ENCODE measurements at places on chromosomes 1 and 21. TPM values are rescaled to one million over a fixed set of nuclear protein-coding genes. Genes with fewer than 3 reads are reported as not detected.

Gene PGBD2
- total RNA-seq, result 7.9 TPM

Gene WNT3A
- not detected for total RNA-seq

Gene CLDN17
- not detected for total RNA-seq

Gene CTNNBIP1
- 68.8 TPM for total RNA-seq

Gene IL24
- total RNA-seq, result not detected

Gene IGSF21
- 1.7 TPM for total RNA-seq

GRCh38 chr1:112527266-112528010 lies 18.7 kb downstream of the WNT2B start:
- no peak for DNase-seq
- H3K36me3 ChIP-seq, result no peaks in the 10 kb centered on the region
- H3K4me3 ChIP-seq, result no peak overlapping the region
- H3K4me1 ChIP-seq, result peaks cover 32% of the 10 kb centered on the region

- no peak overlapping the region for H3K27ac ChIP-seq
- no peaks in the 10 kb centered on the region for H3K36me3 ChIP-seq
- no peak for DNase-seq
These were observed 714.3 kb downstream of the MATN1 start for GRCh38 chr1:30008998-30009657.

GRCh38 chr1:15276691-15277446 lies 29.8 kb downstream of the FHAD1 start:
- H3K27ac ChIP-seq, result no peak overlapping the region
- H3K4me3 ChIP-seq, result no peak overlapping the region
- H3K4me1 ChIP-seq, result no peaks in the 10 kb centered on the region
- peaks cover 5% of the 10 kb centered on the region for H3K27me3 ChIP-seq
- DNase-seq, result no peak

- DNase-seq, result no peak
- peaks cover 4% of the 10 kb centered on the region for H3K36me3 ChIP-seq
- H3K27ac ChIP-seq, result no peak overlapping the region
- no peaks in the 10 kb centered on the region for H3K27me3 ChIP-seq
- peaks cover 7% of the 10 kb centered on the region for H3K4me1 ChIP-seq
- H3K4me3 ChIP-seq, result peak overlapping the region; percentile 96
These were observed 5.6 kb downstream of the PPP1R15B start for GRCh38 chr1:204405988-204406387.

DNA sequence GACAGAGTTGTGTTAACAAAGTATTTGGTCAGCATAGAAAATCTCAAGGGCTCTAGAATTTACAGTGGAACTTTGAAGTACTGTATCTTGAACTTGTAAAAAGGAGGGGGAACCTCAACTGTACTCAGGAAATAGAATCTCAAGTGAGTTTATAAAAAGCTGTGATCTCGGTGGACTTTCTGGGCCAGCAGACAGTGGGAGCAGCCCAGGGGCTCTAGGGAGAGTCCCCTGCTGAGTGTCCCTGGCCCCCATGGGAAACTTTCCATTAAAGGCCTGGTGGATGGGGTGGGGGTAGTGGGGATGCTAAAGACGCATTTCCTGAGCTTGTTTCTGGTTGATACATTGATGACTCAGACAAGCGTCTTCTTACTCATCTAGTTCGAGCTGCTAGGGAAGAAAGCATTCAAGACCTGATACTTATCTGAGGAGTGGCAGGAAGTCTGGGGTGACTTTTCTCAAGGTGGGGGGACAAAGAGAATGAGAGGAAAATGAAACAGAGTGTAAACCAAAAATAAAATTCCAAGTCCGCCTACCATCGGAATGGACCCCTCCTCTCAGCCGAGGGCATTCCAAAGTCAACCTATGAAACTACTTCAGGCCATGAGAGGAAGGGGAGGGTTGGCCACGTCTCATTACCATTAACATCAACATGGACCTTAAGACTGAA lies 65.5 kb downstream of the NID1 start:
- H3K36me3 ChIP-seq, result no peaks in the 10 kb centered on the region
- no peak overlapping the region for H3K4me3 ChIP-seq
- no peak for DNase-seq
- H3K4me1 ChIP-seq, result no peaks in the 10 kb centered on the region
- no peak overlapping the region for H3K27ac ChIP-seq

DNA sequence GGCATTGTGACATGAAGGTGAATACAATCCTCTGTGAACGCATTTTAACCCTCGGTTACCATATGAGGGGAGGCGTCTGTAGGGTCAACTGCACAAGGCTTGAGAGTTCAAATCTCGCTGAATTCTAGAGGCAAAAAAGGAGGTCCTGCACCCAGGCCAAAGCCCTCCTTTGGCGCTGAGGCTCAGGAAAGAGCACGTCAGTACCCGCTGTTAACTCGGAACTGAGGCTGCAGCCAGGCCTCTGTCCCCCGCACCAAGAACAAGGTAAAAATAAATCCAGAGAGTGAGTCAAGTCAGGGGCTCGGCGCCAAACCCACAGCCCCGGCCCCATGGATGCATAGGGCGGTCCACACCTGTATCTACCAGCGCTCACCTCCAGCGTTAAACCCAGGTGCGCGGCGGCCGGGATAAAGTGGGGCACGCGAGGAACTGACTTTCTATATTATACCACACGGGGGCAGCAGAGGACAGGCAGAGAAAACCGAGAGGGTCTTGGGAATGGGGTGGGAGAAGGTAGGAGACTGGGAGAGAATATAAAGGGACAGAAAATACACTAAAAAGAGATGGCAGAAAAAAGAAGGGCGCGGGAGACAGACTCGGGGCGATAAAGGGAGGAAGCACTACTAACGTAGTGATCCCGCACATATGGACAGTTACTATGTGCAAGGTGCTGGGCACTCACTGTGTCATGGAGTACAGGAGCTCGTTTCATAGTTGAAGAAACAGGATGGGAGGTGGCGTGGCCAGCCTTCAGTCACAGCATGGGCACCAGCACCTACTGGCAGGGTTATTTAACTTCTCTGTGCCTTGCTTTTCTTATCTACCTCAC lies 54.9 kb downstream of the DMRTA2 start:
- no peaks in the 10 kb centered on the region for H3K36me3 ChIP-seq
- H3K4me1 ChIP-seq, result peaks cover 6% of the 10 kb centered on the region
- no peak overlapping the region for H3K4me3 ChIP-seq
- no peak overlapping the region for H3K27ac ChIP-seq
- H3K27me3 ChIP-seq, result peaks cover 49% of the 10 kb centered on the region

GRCh38 chr1:218718206-218718605 lies 373.1 kb downstream of the TGFB2 start:
- no peak overlapping the region for H3K4me3 ChIP-seq
- H3K36me3 ChIP-seq, result no peaks in the 10 kb centered on the region
- H3K4me1 ChIP-seq, result no peaks in the 10 kb centered on the region

DNA sequence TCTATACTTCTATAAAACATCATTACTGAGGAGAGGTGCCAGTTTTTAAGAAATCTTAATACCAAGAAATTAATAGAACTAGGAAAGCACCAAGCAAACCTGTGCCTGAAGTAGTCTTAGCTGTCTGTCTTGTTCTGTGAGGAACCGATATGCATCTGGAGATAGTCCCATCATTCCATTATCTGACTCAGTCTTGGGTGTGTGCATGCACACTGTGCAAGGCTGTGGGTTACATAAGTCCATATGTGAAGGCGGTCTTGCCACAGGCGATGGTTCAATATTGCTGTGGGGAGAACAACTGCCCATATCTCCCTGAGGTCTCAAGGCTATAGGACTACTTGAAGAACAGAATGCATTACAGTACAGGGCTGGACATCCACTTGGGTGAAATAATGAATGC lies 33.8 kb downstream of the STIL start:
- no peaks in the 10 kb centered on the region for H3K27me3 ChIP-seq
- no peak overlapping the region for H3K27ac ChIP-seq
- H3K4me3 ChIP-seq, result no peak overlapping the region
- no peaks in the 10 kb centered on the region for H3K4me1 ChIP-seq
- DNase-seq, result no peak

GRCh38 chr1:7535934-7536878 lies 234.9 kb upstream of the VAMP3 start:
- peaks cover 28% of the 10 kb centered on the region for H3K4me1 ChIP-seq
- H3K36me3 ChIP-seq, result no peaks in the 10 kb centered on the region
- peak; percentile 29 for DNase-seq
- H3K27me3 ChIP-seq, result peaks cover 12% of the 10 kb centered on the region

DNA sequence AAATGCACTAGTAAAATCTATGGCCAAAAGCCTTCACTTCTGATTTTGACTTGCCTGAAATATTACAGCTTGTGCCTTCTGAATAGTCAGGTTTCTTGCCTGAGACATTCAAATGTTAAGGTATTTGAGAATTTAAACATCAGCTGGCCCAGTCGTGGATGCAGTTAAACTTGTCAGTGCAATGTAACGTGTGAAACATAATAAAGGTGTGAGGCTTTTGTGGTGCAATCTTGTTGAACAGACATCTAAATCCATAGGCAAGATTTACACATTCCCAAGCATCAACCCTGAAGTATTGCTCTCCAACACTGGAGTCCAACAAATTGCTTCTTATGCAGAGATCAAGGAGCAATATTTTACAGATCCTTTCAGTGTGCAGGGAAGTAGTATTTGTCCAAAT lies 4.4 kb downstream of the CCN1 start:
- DNase-seq, result no peak
- no peak overlapping the region for H3K4me3 ChIP-seq
- H3K4me1 ChIP-seq, result peaks cover 38% of the 10 kb centered on the region
- H3K27me3 ChIP-seq, result no peaks in the 10 kb centered on the region

GRCh38 chr1:113303267-113303666 lies 87.0 kb upstream of the MAGI3 start:
- H3K4me3 ChIP-seq, result no peak overlapping the region
- peak; percentile 19 for DNase-seq
- H3K36me3 ChIP-seq, result no peaks in the 10 kb centered on the region
- no peaks in the 10 kb centered on the region for H3K27me3 ChIP-seq

GRCh38 chr1:14037101-14037847 lies 337.3 kb downstream of the PRDM2 start:
- H3K27me3 ChIP-seq, result no peaks in the 10 kb centered on the region
- H3K4me1 ChIP-seq, result peaks cover 7% of the 10 kb centered on the region
- no peak overlapping the region for H3K4me3 ChIP-seq
- H3K27ac ChIP-seq, result no peak overlapping the region
- H3K36me3 ChIP-seq, result no peaks in the 10 kb centered on the region
- DNase-seq, result peak; percentile 9

- peak within 1 kb of the TSS; percentile 91 for H3K4me3 ChIP-seq
- peaks cover 3% of the 10 kb centered on the region for H3K36me3 ChIP-seq
- H3K4me1 ChIP-seq, result peaks cover 40% of the 10 kb centered on the region
- H3K27ac ChIP-seq, result peak within 1 kb of the TSS; percentile 99
These were observed at the start of gene HNRNPR for GRCh38 chr1:23344111-23344986. HNRNPR (minus strand) TSS chr1:23344284; CDS start chr1:23341008, 3,276 bp downstream.

GRCh38 chr21:35226968-35227744 lies 178.1 kb upstream of the RUNX1 start:
- H3K36me3 ChIP-seq, result no peaks in the 10 kb centered on the region
- H3K27ac ChIP-seq, result no peak overlapping the region
- no peak overlapping the region for H3K4me3 ChIP-seq
- no peak for DNase-seq

DNA sequence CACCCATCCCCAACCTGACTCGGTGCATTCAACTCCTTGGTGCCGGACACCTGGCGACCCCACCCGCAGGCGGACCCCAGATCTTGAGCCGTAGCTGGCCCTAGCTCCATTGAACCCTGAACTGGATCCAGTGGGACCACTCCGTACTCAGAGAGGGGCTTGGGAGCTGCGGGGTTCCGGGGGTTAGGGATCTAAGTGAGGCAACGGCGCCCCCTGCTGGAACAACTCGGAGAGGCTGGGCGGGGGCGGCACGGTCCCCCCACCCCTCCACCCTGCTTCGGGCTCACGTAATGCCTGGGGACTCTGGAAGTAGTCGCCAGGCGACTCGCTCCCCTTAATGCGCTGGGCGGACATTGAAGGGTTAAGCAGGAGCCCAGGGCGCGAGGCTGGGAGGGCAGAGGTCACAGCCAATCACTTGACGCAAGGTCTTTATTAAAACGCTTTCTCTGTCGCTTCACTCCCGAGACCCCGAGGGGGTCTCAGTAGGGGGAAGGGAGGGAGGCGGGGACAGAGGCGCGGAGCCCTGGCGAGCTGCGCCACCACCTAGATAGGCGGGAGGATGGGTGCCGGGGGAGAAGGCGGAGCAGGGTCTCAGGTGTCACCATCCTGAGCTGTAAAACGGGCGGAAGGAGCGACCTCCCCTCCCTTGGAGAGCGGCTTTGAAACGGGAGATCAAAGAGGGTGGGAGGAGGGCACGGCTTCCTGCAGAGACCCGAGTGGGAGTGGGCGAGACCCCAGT lies 704 bp upstream of the CRABP2 start:
- H3K4me3 ChIP-seq, result peak overlapping the region; percentile 61
- peaks cover 16% of the 10 kb centered on the region for H3K27me3 ChIP-seq
- peak; percentile 94 for DNase-seq
- H3K4me1 ChIP-seq, result peaks cover 70% of the 10 kb centered on the region
- H3K27ac ChIP-seq, result peak overlapping the region; percentile 91

DNA sequence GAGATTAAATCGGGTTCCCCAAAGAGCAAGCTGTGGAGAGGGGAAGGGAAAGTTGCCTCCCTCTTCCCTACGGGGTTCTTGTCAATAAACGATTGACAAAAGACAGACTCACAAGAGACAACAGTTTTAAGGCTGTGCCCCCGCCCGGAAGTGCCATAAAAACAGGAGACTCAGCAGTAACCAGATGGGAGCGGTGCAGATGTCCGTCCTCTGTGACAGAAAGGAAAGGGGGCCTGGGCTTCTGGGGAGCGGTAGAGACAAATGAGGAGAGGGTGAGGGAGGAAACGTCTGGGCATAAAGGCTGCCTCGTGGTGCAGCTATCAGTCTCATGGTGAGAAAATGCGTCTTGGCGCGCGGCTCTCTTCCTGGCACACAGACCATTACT lies 5.9 kb downstream of the TP73 start:
- no peak for DNase-seq
- no peak overlapping the region for H3K27ac ChIP-seq
- peaks cover 88% of the 10 kb centered on the region for H3K27me3 ChIP-seq
- no peaks in the 10 kb centered on the region for H3K4me1 ChIP-seq
- no peak overlapping the region for H3K4me3 ChIP-seq

DNA sequence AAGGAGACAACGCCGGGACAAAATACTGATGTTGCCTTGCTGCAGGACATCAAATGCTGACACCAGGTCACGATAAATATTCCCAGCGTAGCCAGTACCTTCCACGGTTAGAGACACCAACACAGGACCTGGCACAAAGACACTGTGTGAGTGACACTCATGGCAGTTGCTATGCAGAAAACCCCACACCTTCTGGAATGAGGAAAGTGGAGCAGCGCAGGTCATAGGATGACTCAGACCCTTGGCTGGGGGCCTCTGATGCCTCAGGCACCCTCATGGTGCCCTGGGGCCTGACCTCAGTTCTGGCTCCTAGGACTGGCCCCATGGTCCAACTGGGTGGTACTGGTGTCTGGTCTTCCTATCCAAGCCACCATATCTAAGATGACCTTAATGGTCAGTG lies 7.0 kb downstream of the DCST2 start:
- no peaks in the 10 kb centered on the region for H3K4me1 ChIP-seq
- no peak for DNase-seq
- H3K27ac ChIP-seq, result no peak overlapping the region
- H3K36me3 ChIP-seq, result no peaks in the 10 kb centered on the region
- H3K27me3 ChIP-seq, result no peaks in the 10 kb centered on the region

DNA sequence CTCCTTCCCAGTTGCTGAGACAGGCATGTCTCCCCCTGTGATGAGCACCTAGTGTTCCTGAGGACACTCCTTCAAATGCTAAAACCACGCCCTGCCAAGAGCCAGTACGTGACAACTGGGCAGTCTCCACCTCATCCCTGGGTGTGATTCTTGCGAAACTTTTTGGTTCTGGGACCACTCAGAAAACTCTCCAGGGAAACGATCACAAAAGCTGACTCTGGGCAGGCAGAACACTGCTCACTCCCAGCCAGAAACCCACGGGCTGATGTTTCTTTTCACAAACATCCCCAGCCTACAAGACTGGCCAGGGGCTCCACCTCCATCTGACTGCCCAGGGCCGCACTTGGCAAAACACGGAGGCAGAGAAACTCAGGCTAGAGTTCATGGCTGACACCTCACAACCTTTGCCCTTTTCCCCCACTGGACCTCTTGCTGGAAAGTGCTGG lies 24.4 kb downstream of the DHRS3 start:
- H3K36me3 ChIP-seq, result no peaks in the 10 kb centered on the region
- peaks cover 49% of the 10 kb centered on the region for H3K27me3 ChIP-seq
- H3K4me3 ChIP-seq, result no peak overlapping the region
- peaks cover 14% of the 10 kb centered on the region for H3K4me1 ChIP-seq
- H3K27ac ChIP-seq, result no peak overlapping the region

All from neural progenitor cell (in vitro differentiated cells).